ENCODE measurements at places on chromosomes 1 and 21. TPM values are rescaled to one million over a fixed set of nuclear protein-coding genes. Genes with fewer than 3 reads are reported as not detected.

Gene CDA
- 0.68 TPM for total RNA-seq

Gene LAPTM5
- under 0.01 TPM for total RNA-seq

Gene ANGPTL1
- not detected for total RNA-seq

Gene ARHGEF10L
- total RNA-seq = 4.1 TPM

Gene HES4
- total RNA-seq = 46.5 TPM

Gene MOV10
- total RNA-seq = 52.1 TPM

Gene KLHDC8A
- total RNA-seq = not detected

Gene AKR7A3
- total RNA-seq = 0.57 TPM

Gene ST6GALNAC5
- 10.3 TPM for total RNA-seq

Gene CFAP410
- 4.8 TPM for total RNA-seq

Gene SPATA45
- total RNA-seq = not detected

Gene FAAH
- total RNA-seq = 11.7 TPM
